Keratinocyte (primary cell): ENCODE measurements at places on chromosomes 2 and 18. TPM values are rescaled to one million over a fixed set of nuclear protein-coding genes. Genes with fewer than 3 reads are reported as not detected.

Gene REG1A
- polyA plus RNA-seq: not detected in 3 replicates

Gene PLCD4
- 10.2 to 15.3 TPM (median 13.2 TPM) in 3 replicates for polyA plus RNA-seq

Gene CCDC93
- polyA plus RNA-seq: 13.6 to 21.3 TPM (median 16.2 TPM) in 3 replicates

Gene AGXT
- polyA plus RNA-seq: not detected in 3 replicates

Gene CABYR
- polyA plus RNA-seq: 6.9 to 7.7 TPM (median 7.4 TPM) in 3 replicates

Gene ZEB2
- 0.03 to 0.12 TPM (median 0.06 TPM) in 3 replicates for polyA plus RNA-seq

Gene C1QL2
- polyA plus RNA-seq: not detected in 3 replicates

Gene RNF181
- polyA plus RNA-seq: 174 to 336 TPM (median 264 TPM) in 3 replicates
